ENCODE measurements at places on chromosomes 1 and 21.

DNA sequence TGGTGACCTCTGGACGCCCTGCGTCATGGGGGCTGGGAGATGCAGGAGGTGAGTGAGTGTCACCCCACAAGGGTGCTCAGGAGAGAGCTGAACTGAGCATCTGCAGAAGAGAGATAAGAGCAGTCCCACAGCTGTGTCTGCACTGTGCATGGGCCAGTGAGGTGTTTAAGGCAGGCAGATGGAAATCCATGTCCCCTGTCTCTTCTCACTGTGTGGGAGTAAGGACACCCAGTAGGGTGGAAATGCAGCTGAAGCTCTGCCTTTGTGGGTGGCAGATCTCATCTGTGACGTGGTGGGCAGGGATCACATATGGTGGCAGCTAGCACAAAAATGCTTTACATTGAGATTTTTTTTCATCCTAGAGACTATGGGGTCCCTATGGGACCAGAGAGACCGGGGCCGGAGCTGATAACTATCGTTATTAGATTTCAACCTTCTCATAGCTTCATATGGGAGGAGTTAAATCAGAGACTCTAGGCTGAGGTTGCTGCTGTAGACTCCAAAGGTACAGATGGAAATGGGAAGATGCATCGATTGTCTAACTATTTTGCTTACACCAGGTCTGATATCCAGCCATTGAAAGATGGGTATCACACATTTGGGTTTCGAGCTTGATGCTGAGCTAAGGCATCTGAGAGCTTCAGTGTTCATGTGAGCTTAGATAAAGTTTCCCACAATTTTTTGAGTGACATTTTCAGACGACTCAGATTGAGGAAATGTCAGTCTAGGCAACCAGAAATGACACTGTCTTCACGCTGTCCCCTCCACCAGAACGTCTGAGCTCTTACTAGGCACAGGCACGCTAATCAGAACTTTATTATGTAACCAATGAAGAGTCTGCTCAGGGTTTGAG, 65.3 kb upstream of the PSEN2 start:
- peak; percentile 60 for DNase-seq

GRCh38 chr1:94816030-94816429, 4.1 kb upstream of the SLC44A3 start:
- no peak for DNase-seq

DNA sequence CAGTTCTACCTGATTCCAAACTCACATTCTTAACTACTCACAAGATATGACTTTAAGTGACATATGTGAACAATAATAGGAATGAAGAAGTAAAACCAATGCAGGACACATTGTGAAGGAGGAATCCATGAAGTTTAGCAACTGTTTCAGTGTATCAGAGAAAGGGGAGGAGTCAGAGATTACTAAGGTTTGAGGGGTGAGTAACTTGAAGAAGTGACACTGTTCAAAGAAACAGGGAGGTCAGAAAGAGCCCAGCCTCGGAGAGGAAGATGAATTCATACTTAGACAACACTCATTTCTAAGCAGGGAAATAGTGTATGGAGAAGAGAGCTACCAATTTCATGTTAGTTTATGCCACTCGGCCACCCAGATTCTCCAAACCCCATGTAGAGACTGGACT, 28.2 kb upstream of the RPF1 start:
- DNase-seq, result no peak

- DNase-seq, result no peak
Observed at GRCh38 chr1:11158720-11159321, 30.3 kb upstream of the ANGPTL7 start.

DNA sequence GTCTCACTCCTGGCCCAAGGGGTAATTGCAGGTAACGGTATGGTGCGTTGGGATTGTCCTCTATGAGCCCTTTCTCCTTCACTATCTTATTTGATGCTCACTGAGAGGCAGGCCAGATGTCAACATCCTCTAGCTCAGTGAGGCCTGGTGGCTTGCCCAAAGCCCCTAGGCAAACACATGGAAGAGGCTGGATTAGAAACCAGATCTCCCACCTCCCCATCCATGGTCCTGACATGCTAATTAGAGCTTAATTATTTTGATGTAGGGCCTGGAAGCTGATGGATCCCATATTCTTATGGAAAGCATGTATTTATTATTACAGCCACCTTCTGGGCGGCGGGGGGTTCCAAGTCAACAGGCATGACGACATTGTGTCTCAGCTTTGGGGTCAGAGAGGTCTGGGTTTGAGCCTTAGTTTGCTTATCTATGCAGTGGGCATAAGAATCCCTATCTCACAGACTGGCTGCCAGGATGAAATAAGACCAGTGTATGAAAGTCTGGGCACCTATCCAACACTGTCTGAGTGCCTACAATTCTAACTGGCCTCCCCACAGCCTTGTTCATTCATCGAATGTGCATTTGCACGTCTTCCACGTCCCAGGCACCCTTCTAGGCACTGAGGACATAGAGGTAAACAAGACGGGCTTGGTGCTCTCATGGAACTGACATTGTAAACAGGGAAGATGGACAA, 6.2 kb downstream of the SMPDL3B start:
- DNase-seq, result no peak

GRCh38 chr1:44407430-44408211, 2.6 kb downstream of the RNF220 start:
- DNase-seq, result no peak

- DNase-seq, result no peak
Observed at GRCh38 chr1:58732087-58732775, 32.4 kb upstream of the MYSM1 start.

GRCh38 chr1:212688341-212689047, 11.1 kb downstream of the BATF3 start:
- no peak for DNase-seq

DNA sequence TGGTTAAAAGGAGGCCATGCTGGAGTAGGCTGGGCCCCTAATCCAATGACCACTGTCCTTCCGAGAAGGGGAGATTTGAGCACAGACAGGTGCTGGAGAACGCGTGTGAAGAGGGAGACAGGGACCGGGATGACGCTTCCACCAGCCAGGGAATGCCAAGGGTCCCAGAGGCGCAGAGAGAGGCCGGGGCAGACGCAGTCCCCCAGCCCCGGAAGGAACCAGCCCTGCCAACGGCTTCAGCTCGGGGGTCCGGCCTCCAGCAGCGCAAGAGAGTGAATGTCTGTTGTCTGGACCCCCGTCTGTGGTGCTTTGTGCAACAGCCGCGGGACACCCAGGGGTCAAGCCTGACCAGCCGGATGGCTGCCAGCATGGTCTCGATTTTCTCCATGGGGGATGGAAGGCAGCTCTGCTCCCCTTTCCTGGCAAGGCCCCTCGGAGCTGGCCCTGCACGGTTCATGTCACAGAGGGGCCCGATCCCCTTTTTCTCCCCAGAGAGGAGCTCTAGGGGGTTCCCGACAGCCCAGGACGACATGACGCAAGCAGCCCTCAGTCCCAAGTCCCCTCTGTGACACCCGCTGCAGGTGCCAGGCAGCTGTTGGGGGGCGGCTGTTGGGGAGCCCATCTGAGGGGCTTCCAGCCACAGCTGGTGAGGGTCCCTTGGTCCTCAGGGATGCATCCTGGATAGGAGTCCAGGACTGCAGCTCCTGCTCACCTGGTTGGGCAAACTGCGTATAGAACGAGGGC, 73.5 kb downstream of the SIK1 start:
- no peak for DNase-seq

GRCh38 chr1:207009182-207009850, 23.2 kb downstream of the C1orf116 start:
- no peak for DNase-seq

DNA sequence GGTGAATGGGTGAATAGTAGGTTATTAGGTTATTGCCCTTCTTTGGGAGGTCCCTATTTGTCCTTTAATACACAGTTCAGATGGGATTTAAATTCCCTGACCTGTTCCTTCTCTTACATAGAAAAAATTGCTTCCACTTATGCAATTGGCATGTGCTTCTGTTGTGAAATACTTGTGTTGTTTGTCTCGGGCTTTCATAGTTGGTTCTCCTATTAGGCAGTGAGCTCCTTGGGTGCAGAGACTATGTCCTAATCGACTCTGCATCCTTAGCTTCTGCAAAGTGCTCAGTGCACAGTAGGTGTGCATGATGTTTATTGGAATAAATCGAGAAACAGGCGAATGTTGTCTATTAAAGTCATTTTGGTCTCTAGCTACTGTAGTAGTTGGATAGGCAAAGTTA, 1.3 kb upstream of the PDE4B start:
- no peak for DNase-seq

GRCh38 chr1:242477944-242478343, 46.6 kb downstream of the PLD5 start:
- DNase-seq, result no peak

GRCh38 chr1:19356266-19356665, 44.1 kb downstream of the SLC66A1 start:
- DNase-seq, result no peak

DNA sequence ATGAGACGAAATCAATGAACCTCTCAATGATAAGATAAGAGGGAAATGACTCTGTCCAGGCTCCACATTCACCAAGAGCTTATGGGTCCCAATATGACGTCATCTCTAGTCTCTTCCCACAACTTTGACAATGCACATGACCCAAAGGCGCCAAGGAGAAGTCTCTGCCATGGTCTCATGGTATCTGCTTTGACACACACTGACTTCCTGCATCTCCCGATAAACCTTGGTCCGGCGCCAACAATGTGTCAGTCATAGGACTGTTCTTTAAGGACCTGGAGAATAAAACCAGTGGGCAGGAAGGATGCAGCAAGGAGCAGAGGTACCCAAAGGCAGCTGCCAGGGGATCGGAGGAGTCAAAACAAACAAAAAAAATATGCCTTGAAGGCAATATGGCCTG, 46.9 kb upstream of the TMEM51 start:
- DNase-seq, result no peak

DNA sequence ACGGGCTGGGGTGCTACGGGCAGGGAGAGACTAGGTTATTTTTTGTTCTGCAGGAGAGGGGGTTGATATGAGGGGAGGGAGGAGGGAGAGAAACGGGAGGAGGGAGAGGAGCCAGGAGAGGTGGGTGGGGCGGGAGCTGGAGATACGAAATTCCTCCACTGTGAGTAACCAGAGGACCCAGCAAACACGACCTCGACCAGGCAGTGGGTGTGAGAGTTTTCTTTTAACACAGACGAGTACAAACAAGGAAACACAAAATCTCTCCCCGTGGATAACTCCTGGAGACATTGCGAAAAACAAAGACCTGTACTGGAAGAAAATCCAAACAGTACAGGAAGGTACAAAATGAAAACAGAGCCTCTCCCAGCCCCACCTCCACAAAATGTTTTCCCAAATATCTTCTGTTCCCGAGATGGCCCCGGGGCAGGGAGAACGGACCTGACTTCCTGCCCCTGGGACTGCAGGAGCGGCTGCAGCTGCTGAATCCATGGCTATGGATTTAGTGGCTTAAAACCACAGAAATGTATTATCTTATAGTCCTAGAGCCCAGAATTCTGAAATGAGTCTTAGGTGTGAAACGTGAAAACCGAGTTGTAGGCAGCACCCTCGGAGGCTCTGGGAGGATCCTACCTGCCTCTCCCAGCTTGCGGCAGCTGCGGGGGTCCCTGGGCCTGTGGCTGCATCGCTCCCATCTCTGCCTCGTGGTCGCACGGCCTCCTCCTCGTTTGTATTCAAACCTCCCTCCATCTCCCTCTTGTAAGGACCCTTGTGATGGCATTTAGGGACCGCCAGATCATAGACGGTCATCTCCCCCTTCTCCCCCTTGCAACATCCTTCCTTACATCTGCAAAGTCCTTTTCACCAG, 82.2 kb downstream of the RIPK4 start:
- DNase-seq, result peak; percentile 85

- no peak for DNase-seq
Observed at GRCh38 chr1:230507666-230508402, 81.7 kb upstream of the PGBD5 start.

- no peak for DNase-seq
Observed at GRCh38 chr1:186620566-186621350, 59.5 kb downstream of the PTGS2 start.

DNA sequence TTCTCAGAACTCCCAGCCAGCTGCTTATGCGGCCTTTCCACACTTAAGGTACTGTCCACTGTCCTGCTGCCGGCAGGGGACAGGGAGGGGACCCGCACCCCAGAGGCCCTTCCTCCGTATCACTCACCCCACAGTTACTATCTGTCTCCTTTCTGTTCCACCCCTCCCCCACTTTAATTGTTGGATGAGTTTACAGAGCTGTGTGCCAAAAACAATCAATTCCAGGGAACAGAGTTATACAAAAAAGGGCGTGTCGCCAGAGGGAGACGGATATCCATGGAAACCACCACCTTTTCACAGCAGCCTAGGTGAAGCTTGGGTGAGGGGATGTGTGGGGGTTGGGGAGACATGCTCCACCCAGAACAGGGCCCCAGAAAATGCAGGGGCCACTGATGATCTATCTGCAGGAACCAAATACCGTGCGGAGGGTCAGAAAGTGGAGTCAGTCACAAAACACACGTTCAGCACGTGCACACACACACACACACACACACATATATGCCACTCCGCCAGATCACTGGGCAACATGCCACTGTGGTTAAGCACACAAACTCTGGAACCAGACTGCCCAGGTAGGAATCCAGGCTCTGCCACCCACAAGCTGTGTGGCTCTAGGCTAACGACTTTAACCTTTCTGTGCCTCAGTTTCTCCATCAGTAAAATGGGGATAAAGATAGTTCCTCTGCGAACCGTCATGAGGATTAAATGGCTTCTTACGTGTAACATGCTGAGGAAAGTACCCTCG, 30.5 kb downstream of the CASZ1 start:
- DNase-seq, result no peak

DNA sequence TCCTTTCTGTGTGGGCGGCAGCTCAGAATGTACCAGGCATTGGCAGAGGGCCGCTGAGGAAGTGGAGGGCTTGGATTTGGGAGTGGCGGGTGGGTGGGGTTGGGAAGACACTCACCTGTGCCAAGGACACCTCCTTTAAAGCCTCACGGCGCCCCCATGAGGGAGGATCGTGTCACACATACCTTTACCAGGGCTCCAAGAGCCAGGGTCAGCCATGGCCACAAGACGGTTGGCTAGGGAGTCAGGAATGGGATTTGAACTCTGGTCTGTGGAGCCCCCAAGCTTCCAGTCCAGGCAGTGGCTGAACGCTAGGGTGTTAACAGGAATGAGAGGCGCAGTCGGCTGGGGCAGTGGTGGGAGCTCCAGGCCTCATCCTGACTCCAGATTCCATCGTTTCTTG, 4.6 kb downstream of the NBL1 start:
- DNase-seq, result no peak

DNA sequence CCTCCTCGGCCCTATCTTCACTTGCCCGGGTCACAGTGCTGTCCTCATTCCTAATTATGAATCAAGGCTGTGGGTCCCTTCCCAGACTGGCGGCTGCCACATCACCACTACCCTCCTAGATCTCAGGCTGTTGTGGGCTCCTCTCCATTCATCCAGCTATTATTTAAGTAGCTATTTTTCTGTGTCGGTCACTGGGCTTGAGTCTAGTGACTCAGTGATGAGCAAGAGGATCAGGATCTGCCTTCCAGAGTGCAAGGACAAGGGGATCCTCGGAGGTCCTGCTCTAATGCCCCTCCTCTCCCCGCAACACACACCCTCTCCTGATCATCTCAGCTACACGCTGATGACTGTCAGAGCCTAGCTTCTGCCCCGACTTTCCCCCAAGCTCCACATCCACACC, 34.1 kb downstream of the CDCP2 start:
- no peak for DNase-seq

Measured in SJCRH30 (cell line).